ENCODE measurements at places on chromosomes 2 and 18.

DNA sequence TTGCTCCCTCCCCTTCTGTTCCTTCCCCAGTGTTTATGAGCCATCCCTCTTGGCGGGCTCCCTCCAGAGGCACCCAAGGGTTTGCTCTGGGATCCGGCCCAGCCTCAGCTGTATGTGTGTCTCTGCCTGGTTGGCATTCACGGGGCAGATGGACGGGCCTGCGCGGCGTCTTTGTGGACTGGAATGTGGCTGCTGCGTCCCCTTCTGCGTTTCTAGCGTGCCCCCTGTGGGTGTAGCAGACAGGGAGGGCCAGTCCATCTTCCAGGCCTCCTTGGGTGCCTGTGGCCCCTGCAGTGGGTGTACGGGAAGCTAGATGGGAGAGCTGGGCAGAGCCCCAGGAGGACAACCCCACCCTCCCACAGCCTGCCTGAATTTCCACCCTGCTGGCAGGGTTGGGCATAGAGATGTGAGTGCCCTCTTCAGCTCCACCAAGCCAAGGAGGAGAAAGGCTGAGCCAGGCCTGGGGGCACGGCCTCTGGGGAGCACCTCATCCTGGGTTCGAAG is 15.7 kb downstream of the GPC1 start:
- DNase-seq = no peak

- DNase-seq = no peak
Observed at GRCh38 chr2:166700079-166700478, 188.2 kb upstream of the XIRP2 start.

GRCh38 chr2:18626958-18627650 is 37.7 kb upstream of the NT5C1B start:
- no peak for DNase-seq

DNA sequence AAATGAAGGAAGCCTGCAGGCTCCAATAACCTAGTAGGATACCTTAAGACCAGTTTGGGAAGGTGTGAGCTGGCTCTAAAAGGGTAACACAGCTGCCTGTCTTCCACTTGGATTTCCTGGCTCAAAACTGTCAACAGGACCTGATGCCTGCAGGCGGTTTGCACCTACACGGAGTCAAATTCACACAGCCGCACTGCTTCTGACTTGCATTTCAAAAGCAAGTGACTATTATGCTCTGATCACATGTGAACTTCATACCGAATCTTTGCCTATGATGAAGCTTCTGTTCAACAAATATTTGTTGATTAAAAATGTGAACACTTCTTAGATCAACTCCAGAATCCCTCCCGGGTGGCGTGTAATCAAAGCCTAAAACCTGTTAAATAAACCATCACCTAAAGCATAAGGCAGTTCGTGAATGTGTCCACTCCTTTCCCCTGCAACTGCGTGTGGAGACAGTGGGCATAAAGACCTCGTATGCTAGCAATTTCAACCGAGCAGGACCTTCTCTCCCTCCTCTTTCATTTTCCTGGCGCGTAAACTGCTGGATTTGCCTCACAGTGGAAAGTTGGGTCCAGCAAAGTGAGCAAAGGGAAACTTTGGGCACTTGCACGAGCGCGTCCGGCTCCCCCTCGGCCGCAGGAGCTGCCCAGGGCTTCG is 784 bp downstream of the CRACDL start:
- peak; percentile 18 for DNase-seq

GRCh38 chr18:9737472-9738121 is 29.5 kb downstream of the RAB31 start:
- peak; percentile 82 for DNase-seq

- DNase-seq = no peak
Observed at GRCh38 chr2:226585130-226585561, 214.5 kb downstream of the IRS1 start.

DNA sequence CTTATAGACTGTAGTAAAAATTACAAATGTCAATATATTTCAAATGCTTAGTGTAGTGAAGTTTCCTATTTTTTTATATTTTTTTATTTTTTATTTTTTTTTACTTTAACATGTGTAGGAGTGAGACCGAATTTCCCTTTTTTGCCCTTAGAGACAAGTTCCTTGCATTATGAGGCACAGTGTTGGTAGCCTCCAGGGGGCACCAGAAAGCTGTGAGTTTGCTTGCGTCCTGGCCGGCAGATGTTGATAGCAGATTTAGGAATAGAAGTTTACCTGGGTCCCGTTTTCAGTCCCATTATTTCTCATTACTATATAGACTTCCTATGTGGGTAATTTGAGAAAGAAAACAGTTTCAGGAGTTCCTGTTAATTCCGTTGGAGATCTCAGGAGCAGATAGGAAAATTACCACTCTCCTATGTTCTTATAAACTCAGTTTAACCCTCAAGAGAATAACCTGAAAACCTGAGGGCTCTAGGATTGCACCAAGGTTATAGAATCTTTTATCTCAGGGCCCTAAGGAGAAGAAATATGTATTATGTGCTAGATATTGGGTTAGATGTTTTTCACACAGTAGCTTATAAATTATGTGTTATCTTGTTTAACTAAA is 157.5 kb upstream of the SESTD1 start:
- peak; percentile 0 for DNase-seq

DNA sequence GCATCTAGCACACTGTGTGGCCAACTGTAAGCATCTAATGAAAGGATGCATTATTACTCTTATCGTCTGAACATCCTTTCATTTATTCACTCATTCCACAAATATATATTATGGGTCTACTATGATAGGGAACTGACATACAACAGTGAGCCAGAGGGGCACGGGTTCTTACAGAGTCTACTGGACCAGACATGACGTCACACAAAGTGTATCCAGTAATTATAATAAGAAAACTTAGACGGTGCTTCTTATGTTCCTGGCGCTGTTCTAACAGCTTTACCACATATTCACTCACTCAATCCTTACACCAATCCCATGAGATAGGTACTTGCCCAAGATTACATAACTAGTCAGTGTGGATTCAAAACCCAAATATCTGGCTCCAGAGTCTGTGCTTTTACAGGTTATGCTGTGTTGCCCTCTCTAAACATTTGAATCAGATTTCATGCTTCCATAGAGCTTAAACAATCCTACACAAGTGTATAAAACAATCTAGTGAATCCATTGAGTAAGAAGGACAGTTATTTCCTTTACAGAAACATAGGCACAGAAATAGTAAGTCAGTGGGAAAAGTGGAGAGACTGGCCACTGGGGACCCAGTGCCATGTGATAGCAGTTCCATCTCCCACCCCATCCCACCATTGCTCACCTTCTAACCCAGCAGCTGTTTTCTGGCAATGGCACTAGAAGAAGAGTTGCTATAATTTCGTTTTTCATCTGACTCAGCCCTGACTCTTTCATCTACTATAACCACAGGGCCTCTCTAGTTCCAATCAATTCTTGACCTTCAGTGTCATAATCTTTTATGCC is 24.2 kb upstream of the ARL5A start:
- no peak for DNase-seq

DNA sequence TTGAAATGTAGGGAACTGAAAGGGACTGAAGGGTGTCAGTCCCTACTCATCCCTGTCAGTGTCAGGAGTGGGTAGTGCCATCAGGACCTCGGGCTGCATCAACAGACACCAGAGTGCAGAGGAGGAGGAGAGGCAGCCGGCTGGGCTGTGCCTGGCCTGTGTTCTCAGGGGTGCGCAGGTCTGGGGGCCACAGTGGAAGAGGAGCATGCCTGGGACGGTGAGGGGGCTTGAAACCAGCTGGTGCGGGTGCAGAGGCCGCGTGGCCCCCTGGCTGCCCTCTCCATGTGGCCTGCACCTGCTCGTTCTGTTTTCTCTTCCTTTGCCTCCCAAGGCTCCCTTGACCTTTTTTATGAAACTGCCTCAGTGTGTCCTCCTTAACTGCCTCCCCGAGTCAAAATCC is 41.3 kb downstream of the NTSR2 start:
- no peak for DNase-seq

- DNase-seq = no peak
Observed at GRCh38 chr2:85909005-85909404, 20.2 kb upstream of the ST3GAL5 start.

DNA sequence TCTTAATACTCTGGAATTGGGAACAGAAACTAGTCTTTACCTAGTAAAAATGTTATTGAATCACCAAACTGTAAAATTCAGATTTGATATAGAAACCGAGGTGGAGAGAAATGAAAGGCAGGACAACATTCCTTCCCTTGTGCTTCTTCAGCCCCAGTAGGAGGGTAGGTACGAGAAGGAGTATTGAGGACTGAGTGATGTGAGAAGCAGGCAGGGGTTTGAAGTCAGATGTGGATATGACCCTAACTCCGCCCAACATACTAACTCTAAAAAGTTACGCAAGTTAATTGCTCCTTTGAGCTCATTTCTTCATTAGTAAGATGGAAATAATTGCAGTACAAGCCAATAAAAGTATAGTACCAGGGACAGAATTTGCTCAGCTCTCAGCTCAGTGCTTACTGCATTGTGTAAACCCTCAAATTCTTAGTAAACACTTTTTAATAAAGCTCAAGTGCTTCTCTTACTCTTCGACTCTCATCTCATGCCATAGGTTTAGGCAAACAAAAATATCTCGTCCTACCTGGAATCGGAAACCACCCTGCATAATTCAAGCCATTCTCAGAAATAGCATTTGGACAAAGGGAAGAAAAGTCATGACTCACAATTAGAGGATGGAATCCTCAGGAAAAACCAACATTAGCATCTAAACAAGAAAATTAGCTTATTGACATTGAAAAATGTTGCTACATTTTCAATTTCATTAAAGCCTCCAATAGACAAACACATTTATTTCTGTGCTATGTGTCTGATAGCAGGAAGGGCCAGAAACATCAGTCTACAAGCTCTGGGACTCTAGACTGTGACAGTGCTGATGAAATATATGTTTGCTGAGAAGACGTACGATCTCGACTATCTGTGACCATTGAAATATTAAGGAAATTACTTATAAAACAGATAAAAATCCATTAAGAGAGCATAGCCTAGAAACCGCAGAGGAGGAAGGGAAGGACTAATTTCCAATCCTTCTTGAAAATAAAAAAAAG is 161.3 kb downstream of the HNMT start:
- DNase-seq = no peak

GRCh38 chr18:811892-812375 is at the start of gene YES1:
Gene YES1 (minus strand): TSS chr18:812242. CDS start chr18:756827, 55,415 bp downstream.
- DNase-seq = no peak

DNA sequence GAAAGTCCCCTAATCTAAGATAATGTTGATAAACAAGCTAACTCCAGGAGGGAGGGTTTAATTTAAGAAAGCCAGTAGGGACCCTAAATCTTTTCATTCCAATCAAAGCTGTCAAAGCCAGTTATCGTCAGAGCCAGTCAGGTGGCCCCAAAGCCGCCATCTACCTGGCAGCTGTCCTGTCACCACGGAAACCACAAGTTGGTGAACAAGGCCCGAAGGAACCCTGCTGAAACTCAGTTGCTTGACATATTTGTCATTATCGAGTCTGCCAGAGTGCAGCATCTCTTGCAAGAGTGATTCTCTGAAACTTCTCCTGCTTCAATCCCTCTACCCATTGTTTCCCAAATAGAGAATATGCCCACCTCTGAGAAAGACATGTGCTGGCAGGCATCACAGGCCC is 30.8 kb upstream of the POLE4 start:
- no peak for DNase-seq

GRCh38 chr2:229669841-229670240 is 44.5 kb downstream of the DNER start:
- no peak for DNase-seq

- DNase-seq = no peak
Observed at GRCh38 chr2:238203973-238204683, 633 bp upstream of the ILKAP start.

- no peak for DNase-seq
Observed at GRCh38 chr2:2930841-2931240, 446.8 kb downstream of the EIPR1 start.

DNA sequence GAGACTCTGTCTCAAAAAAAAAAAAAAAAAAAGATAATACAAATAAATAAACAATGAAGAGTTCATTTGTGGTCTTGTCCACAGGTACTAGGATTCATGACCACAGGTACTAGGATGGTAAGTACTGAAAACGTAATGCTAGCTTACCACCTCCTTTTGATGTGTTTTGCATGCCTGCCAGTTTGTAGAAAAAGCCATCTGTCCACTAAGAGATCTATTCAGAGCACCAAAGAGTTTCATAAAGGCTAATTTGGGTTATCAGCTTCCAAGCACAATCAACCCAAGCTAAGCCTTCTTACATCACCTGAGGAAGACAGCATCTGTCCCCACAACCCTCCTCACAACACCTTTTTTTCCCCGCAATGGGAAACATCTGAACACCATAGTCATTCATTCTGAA is 477.2 kb downstream of the ZEB2 start:
- DNase-seq = no peak

DNA sequence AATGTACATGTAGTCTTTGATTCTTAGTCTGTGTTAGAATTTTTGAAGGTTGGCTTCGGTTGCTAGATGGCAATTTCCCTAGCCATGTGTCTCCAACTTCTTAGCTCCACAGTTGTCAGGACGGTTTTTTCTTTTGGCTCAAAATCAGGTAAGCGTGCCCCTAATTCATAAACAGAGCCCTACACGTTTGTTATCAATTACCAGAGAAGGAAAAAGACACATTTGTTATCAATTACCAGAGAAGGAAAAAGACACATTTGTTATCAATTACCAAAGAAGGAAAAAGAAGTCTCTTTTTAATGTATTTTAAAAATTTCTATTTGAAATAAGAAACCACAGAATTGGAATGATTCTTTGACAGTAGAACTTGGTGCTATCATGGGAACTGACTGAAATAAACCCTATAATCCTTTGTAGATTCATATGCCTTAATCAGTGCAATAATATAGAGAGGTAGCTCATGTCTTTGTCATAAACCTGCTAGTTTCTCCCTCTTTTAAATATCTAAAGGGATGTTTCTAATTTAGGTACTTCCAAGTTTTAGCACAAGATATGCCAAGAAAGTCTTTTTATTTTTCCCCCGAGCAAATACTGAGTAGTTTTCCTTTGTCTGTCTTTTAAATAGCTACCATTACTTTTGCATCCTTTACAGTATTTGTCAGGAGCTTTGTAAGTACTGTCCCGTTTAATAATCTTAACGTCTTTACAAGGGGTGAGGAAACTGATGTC is 35.9 kb downstream of the CAMKMT start:
- no peak for DNase-seq

GRCh38 chr2:148926291-148926961 is 51.4 kb downstream of the KIF5C start:
- no peak for DNase-seq

GRCh38 chr2:191894681-191895147 is 47.8 kb upstream of the CAVIN2 start:
- no peak for DNase-seq

GRCh38 chr2:215771241-215771640 is 242.1 kb downstream of the MREG start:
- DNase-seq = no peak

DNA sequence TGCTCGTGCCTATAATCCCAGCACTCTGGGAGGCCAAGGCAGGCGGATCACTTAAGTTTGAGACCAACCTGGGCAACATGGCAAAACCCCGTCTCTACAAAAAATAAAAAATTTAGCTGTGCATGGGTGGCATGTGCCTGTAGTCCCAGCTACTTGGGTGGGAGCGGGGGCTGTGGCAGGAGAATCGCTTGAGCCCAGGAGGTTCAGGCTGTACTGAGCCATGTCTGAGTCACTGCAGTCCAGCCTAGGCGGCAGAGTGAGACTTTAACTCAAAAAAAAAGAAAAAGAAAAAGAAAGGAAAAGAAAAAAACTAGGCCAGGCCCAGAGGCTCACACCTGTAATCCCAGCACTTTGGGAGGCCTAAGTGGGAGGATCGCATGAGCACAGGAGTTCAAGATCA is 30.8 kb downstream of the TWSG1 start:
- DNase-seq = no peak

All from NCI-H1092 (cell line).